ENCODE measurements at places on chromosomes 16 and 17. TPM values are rescaled to one million over a fixed set of nuclear protein-coding genes. Genes with fewer than 3 reads are reported as not detected.

Gene TMEM100
- not detected for total RNA-seq

Gene NOTUM
- total RNA-seq: 0.35 TPM

Gene WNK4
- total RNA-seq: 0.41 TPM

Gene PTGES3L
- total RNA-seq: 0.57 TPM

Gene ACAP1
- total RNA-seq: 309 TPM

Gene TSPOAP1
- total RNA-seq: 18.5 TPM

Gene NEUROD2
- not detected for total RNA-seq

Gene FNDC8
- not detected for total RNA-seq

Gene ITGAX
- 2.4 TPM for total RNA-seq

DNA sequence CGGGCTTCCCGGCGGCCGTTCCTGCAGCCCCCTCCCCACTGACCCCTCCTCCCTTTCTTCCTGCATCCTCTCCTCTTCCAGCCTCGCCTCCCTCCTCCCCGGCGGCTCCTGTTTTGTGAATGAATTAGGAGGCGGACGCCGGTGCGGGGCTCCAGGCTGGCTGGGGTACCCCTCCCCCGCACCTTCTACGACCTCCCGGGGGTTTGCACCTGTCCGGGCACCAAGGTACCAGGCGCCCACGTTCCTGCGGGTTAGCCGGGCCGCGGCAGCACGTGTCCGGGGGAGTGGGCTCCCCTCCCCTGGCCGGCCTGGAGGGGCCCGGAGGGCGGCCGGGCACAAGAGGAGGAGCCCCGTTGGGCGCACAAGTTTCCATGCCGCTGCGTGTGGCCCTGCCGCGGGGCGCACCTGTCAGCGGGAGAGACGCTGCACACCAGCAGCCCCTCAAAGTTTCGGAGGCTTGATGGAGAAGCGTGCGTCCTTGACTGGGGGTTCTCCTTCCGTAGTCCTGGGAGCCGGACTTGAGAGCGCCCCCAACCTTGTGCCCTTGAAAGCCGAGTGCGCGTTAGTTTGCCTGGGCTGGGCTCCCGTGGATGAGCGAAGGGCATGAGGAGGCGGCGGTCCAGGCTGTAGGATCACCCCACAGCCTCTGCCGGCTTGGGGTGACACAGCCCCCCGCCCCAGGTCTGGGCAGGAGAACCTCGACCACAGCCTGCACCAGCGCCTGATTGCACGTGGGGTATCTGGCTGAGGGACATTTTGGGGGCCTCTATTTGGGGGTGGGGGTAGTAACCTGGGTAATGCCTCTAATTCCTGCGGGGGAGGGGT, 1.2 kb downstream of the HAS3 start:
- H3K27ac ChIP-seq: no peak overlapping the region
- H3K27me3 ChIP-seq: peaks cover 26% of the 10 kb centered on the region

DNA sequence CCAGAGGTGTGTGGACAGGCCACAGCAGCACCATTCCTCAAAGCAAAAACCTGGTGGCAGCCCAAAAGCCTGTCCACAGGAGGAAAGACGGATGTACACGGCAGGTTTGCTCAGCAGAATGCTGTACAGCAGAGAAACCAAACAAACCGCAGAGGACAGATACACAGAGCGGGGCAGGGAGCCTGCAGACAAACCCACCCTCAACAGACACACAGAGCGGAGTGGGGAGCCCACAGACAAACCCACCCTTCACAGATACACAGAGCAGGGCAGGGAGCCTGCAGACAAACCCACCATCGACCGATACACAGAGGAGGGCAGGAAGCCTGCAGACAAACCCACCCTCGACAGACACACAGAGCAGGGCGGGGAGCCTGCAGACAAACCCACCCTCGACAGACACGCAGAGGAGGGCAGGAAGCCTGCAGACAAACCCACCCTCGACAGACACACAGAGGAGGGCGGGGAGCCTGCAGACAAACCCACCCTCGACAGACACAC, 53.0 kb upstream of the METRNL start:
- no peak for DNase-seq
- peaks cover 6% of the 10 kb centered on the region for H3K36me3 ChIP-seq
- no peak overlapping the region for H3K4me3 ChIP-seq
- H3K4me1 ChIP-seq: peaks cover 13% of the 10 kb centered on the region

DNA sequence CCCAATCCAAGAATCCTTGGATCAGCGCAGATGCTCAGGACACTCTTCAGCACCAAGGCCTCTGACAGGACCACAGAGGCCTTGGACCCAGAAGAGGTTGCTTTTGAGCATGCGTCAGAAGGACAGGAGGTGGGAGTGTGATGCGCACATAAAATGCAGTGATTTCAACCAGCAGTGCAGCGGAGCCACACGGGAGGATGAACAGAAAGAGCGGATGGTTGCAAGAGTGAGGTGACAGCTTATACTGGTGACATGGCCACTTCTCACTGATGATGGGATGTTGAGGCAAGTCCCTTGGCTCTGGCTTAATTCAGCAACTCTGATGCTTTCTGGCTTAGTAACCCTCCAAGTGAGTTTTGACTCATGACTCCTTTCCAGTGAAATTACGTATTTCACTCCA, 25.2 kb upstream of the ERN1 start:
- no peaks in the 10 kb centered on the region for H3K4me1 ChIP-seq
- H3K36me3 ChIP-seq: peaks cover 6% of the 10 kb centered on the region
- no peak for DNase-seq
- no peaks in the 10 kb centered on the region for H3K27me3 ChIP-seq
- H3K4me3 ChIP-seq: no peak overlapping the region
- no peak overlapping the region for H3K27ac ChIP-seq

DNA sequence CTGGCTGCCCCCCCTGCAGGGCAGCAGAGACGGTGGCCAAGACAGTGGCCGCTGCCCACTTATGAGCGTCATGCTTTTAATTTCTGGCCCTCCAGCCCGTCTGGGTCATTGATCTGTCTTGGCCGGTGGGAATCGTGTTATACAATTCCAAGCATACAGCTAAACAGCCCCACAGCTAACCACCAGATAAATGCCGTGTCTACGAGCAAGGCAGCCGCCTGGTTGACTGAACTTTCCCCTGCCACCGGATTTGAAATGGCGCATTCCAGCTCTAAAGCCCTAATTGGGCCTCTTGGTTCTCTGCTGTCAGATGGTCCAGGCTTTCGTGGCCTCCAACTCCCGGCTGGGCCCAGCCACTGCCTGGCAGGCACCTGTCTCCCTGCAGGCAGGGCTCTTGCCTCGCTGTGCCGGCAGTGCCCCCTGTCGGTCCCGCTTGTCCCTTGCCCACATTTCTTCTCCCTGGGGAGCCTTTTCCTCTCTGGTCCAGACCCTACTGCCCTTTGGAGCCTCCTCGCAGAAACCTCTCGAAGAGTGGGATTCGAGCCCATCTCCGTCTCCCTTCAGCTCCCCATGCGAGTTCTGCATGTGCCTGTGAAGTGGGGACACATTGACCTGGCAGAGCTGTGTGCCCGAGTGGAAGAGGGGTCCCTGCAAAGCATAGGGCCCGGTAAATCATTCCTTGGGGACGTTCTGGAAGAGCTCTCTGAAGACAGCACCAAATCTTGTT, 1.8 kb upstream of the RBFOX3 start:
- H3K27ac ChIP-seq: no peak overlapping the region
- peaks cover 2% of the 10 kb centered on the region for H3K4me1 ChIP-seq
- H3K4me3 ChIP-seq: no peak overlapping the region
- no peaks in the 10 kb centered on the region for H3K36me3 ChIP-seq
- peaks cover 31% of the 10 kb centered on the region for H3K27me3 ChIP-seq

DNA sequence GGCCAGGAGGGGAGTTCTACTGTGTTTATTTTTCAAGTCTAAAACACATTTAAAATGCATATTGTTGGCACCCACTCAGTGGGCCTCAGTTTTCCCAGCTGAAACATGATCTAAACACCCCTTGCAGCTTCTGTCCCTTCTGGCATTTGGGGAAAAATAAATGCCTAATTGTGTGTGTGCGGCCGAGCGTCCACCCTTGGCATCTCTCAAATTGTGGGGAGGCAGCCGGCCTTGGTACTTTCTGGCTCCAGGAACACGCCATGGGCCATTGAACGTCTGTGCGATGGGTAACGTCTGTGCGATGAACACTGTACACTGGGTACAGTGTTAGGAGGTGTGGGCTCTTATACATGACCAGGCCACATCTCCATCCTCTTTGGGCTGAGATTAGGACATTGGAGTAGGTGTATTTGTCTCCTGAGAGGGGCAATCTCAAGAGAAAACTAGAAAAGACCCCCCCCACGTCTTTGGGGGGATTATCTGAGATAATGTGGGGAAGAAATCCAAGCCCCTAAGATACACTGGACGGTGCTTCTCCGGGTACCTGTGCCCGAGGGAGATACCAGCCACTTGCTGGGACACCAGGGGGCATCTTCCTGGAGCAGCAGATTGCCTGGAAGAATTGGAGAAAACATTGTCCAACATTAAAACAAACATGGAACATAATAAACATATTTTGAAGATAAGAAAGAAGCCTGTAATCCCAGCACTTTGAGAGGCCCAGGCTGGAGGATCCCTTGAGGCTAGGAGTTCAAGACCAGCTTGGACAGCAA, 54.9 kb downstream of the RAB11FIP4 start:
- H3K36me3 ChIP-seq: no peaks in the 10 kb centered on the region
- no peak overlapping the region for H3K27ac ChIP-seq
- H3K4me1 ChIP-seq: no peaks in the 10 kb centered on the region
- no peak for DNase-seq

GRCh38 chr17:65079489-65079900, 23.0 kb upstream of the GNA13 start:
- no peak overlapping the region for H3K4me3 ChIP-seq
- no peaks in the 10 kb centered on the region for H3K36me3 ChIP-seq
- H3K27me3 ChIP-seq: no peaks in the 10 kb centered on the region
- no peaks in the 10 kb centered on the region for H3K4me1 ChIP-seq

DNA sequence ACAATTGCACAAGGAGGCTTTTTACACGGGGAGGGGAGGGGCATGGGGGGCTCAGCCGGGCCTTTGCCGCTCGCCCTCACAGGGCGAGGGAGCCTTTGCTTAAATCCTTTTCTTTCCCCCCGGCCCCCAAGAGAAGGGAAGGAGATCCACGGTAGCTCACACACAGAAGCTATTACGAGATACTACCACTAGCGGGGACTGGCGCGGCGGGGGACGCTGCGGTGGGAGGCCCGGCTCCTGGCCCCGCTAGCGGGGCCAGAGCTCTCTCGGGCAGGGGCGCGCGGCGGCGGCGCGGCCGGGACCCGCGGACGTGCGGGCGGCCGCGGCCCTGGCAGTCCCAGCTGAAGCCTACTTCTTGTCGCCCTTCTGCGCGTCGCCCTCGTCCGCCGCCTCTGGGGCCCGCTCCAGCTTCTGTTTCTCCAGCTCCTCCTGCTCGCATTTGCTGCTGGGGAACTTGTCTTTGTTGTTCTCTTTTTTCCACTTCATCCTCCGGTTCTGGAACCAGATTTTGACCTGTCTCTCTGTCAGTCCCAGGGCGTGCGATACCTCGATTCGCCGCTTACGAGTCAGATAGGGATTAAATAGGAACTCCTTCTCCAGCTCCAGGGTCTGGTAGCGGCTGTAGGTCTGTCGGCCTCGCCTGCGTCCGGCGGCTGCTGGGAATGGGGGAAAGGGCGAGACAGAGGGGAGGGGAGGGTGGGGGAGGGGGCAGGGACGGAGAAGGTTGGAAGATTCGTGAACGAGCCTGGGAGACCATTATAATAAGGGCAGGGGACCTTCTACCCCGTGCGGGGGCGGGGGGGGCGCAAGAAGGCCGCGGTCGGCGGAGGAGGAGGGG, 2.0 kb downstream of the HOXB8 start:
- H3K27me3 ChIP-seq: peaks cover 76% of the 10 kb centered on the region
- DNase-seq: peak; percentile 47

DNA sequence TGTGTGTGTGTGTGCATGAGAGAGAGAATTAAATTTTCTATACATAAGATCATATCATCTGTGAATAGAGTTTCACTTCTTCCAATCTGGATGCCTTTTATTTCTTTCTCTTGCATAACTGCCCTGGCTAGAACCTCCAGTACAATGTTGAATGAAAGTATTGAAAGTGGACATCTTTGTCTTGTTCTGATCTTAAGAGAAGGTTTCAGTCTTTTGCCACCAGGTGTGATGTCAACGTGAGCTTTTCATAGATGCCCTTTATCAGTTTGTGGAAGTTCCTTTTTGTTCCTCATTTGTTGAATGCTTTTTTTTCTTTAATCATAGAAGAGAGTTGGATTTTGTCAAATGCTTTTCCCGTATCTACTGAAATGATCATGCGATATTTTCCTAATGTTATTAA, 63.3 kb downstream of the RNF213 start:
- no peak overlapping the region for H3K27ac ChIP-seq
- no peak overlapping the region for H3K4me3 ChIP-seq
- H3K4me1 ChIP-seq: peaks cover 5% of the 10 kb centered on the region
- peaks cover 71% of the 10 kb centered on the region for H3K36me3 ChIP-seq

DNA sequence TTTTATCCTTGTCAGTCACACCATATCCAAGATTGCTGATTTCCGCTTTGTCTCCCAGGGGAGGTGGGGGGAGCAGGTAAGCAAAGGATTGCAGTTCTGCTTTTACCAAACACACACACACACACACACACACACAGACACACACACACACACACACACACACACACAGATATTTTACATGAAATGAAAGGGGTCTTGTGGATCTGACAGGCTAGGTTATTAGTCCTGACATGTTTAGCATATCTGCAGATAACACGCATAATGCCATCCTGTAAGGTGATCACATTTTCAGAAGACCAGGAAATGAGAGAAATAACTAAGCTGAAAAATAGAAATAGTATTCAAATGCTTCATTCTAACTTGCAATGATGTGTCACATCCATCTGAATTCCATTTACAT, 1113.3 kb downstream of the CDH8 start:
- H3K36me3 ChIP-seq: no peaks in the 10 kb centered on the region
- DNase-seq: no peak
- no peak overlapping the region for H3K27ac ChIP-seq
- H3K4me1 ChIP-seq: no peaks in the 10 kb centered on the region
- no peaks in the 10 kb centered on the region for H3K27me3 ChIP-seq
- H3K4me3 ChIP-seq: no peak overlapping the region

DNA sequence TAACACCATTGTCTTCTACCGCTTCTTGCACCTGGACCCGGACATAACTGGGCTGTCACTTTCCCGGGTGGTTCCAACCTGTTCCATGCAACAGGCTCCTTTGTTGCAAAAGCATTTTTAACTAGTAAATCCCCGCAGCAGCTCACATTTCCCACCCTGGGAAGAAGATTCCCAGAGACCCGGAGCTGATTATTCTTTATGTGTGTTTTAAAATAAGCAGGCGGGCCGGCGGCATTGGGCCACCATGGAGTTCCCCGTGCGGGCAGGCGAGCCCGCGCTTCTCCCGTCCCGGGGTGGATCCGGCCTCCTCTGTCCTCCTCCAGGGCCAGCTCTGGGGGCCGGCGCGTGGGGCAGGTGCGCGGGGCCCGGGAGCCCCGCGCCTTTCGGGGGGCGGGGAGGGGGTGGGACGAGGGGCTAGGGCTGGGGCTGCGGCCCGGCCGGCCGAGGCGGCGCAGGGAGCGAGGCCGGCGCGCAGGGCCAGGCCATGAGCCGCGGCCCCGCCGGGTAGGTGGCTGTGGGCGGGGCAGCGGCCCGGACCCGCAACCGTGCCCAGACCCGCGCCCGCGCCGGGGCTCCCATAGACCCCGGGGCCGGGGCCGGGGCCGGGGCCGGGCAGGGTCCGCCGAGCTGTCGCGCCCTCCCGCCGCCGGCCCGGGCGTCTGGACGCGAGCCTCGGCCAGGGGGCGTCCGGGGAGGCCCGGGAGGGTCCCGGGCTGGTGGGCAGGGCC, 1.7 kb downstream of the CRAMP1 start:
- peaks cover 33% of the 10 kb centered on the region for H3K4me1 ChIP-seq
- DNase-seq: peak; percentile 37
- peak overlapping the region; percentile 86 for H3K4me3 ChIP-seq
- no peaks in the 10 kb centered on the region for H3K27me3 ChIP-seq
- H3K36me3 ChIP-seq: peaks cover 22% of the 10 kb centered on the region

- no peaks in the 10 kb centered on the region for H3K27me3 ChIP-seq
- H3K4me3 ChIP-seq: no peak overlapping the region
- no peaks in the 10 kb centered on the region for H3K36me3 ChIP-seq
- no peak overlapping the region for H3K27ac ChIP-seq
- H3K4me1 ChIP-seq: peaks cover 30% of the 10 kb centered on the region
- no peak for DNase-seq
Measured at GRCh38 chr16:88770461-88771293, 14.3 kb downstream of the PIEZO1 start.

Measured in activated naive CD4-positive, alpha-beta T cell treated with anti-CD3 and anti-CD28 coated beads for 36 hours (primary cell).